ENCODE measurements at places on chromosomes 5 and 9. TPM values are rescaled to one million over a fixed set of nuclear protein-coding genes. Genes with fewer than 3 reads are reported as not detected.

DNA sequence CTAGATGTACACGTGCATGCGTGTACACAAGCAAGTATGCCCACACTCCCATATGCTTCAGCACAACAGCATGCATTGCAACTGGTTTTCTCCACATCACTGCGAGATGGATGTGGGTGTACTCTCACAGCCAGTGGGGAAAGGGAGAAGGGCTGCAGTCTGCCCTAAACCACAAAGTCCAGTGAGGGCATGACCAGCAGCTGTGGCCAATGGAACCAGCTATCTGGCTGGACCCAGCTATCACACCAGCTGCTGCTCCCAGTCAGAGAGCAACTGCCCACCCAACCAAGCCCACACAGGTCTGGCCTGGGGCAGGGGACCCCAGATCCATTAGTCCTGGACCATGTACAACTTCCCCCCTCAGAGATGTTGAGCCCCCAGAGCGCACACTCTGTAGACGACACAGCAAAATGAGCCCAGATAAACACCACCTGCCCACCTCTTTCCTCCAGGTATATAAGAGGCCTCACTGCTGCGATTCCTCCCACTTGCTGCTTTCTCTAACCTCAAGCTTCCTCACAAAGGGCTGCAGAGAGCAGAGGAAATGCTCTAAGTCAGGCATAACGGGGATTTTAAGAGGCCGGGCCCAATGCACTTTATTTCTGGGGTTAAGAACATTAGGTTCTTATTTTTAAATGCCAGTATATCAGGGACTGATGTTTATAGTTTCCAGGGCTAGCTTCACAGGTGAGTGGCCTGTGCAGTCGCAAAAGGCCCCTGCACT is 39.0 kb downstream of the SHB start:
- peaks cover 3% of the 10 kb centered on the region for H3K4me1 ChIP-seq
- no peaks in the 10 kb centered on the region for H3K36me3 ChIP-seq
- no peak overlapping the region for H3K27ac ChIP-seq

- no peak overlapping the region for H3K4me3 ChIP-seq
- H3K27me3 ChIP-seq = peaks cover 6% of the 10 kb centered on the region
- H3K36me3 ChIP-seq = peaks cover 1% of the 10 kb centered on the region
- no peak for DNase-seq
- H3K4me1 ChIP-seq = no peaks in the 10 kb centered on the region
Observed at GRCh38 chr5:147140558-147140957, 94.3 kb upstream of the STK32A start.

- H3K36me3 ChIP-seq = peaks cover under 1% of the 10 kb centered on the region
- H3K4me1 ChIP-seq = peaks cover 19% of the 10 kb centered on the region
- H3K4me3 ChIP-seq = peak overlapping the region; percentile 74
- peak overlapping the region; percentile 55 for H3K27ac ChIP-seq
Observed at GRCh38 chr9:126860757-126861466, 473 bp downstream of the ZBTB34 start.

- H3K36me3 ChIP-seq = no peaks in the 10 kb centered on the region
- H3K4me1 ChIP-seq = peaks cover 3% of the 10 kb centered on the region
- no peak overlapping the region for H3K27ac ChIP-seq
- H3K4me3 ChIP-seq = no peak overlapping the region
- peaks cover 17% of the 10 kb centered on the region for H3K27me3 ChIP-seq
- DNase-seq = peak; percentile 88
Observed at GRCh38 chr9:121550569-121551512, 51.2 kb upstream of the GGTA1 start.

DNA sequence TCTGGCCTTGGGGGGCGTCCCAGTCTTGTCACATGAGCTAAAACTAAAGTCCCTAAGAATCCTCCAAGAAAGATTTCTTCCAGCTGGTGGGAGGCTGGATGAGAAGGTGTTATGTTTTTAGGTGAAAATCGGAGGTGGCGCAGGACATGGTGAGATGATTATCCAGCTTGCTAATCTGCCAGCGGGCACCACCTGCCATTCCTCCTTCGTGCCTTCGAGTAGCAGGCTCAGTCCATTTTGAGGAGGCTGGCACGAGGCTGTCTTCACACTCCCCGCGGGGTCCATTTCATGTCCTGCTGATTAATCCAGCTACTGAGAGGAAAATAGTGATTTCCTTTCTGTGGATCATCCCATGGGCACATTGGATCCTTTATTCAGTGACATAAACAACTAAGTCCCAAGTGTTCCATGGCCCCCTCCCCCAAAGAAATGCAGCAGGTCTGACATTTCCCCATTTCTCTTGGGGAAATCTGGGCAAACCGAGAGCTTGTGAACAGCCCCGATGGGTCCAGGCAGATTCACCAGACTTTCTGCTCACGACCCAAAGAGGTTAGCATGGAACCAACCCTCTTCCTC is 38.2 kb upstream of the EXOC3 start:
- DNase-seq = no peak
- H3K27me3 ChIP-seq = peaks cover 16% of the 10 kb centered on the region
- H3K4me1 ChIP-seq = peaks cover 18% of the 10 kb centered on the region

DNA sequence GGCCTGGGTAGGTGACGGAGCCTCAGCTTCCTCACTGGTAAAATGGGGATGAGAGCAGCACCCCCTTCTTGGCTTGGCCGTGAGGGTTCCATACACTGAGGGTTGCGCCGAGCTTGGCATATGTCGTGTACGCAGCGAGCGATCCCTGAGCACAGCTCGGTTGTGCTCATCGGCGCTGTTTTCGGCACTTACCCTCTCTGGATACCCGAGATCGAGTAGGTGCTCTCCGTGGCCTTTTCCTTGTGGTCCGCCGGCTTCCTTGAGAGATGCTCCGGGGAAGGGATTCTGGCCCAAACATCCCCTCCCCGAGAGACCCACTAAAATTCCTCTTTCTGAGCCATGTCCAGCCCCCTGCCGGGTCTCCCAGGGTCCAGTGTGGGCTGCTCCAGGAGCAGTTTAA is 40.0 kb upstream of the HMCN2 start:
- no peak for DNase-seq
- peaks cover 18% of the 10 kb centered on the region for H3K36me3 ChIP-seq
- H3K27me3 ChIP-seq = no peaks in the 10 kb centered on the region
- H3K4me3 ChIP-seq = no peak overlapping the region

GRCh38 chr5:137743031-137743640 is 7.2 kb upstream of the KLHL3 start:
- no peak overlapping the region for H3K27ac ChIP-seq
- H3K4me1 ChIP-seq = peaks cover 16% of the 10 kb centered on the region
- no peaks in the 10 kb centered on the region for H3K27me3 ChIP-seq
- H3K36me3 ChIP-seq = peaks cover under 1% of the 10 kb centered on the region
- H3K4me3 ChIP-seq = no peak overlapping the region

- H3K4me1 ChIP-seq = no peaks in the 10 kb centered on the region
- peaks cover 8% of the 10 kb centered on the region for H3K36me3 ChIP-seq
- no peak overlapping the region for H3K27ac ChIP-seq
- no peak overlapping the region for H3K4me3 ChIP-seq
- H3K27me3 ChIP-seq = no peaks in the 10 kb centered on the region
Observed at GRCh38 chr5:34047143-34047542, 4.1 kb upstream of the C1QTNF3 start.

The HOMER1 gene
- 11.1 TPM for total RNA-seq

The NEUROG1 gene
- total RNA-seq = not detected

DNA sequence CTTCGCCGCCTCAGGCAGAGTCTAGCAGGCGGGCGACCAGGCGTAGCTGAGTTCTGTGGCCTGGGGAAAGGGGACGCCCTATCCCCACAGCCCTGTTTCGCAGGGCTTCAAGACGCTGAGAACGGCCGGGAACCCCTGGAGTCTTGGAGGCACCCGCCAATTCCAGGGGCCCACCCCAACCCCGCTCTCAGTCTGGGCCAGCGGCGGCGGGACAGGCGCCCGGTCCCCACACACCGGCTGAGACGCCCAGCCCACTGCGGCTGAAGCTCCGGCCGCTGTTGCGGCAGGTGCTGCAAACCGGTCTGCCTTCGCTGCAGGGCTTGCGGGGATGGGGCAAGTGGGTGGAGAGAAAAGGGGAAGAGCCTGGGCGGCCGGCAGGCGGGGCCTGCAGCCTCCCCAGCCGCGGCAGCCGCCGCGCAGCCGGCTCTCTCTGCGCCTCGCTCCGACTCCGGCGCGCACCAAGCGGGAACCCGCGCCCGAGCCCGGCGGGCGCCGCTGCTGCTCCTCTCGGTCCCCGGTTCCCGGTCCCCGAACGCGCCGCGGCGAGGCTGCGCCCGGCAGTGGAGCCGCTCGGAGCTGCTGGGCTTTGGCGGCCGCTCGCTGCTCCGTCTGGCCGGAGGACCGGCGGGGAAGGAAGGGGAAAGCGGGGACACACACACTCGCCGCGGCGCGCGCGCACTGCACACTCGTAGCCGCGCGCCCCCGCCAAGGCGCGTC is at the start of gene PIP5K1B:
PIP5K1B (plus strand) TSS at position 427 of the 717 bp plus-strand sequence. CDS start 117,375 bp downstream, outside the sequence.
- H3K4me3 ChIP-seq = peak within 1 kb of the TSS; percentile 76
- peak; percentile 78 for DNase-seq
- peaks cover 64% of the 10 kb centered on the region for H3K27me3 ChIP-seq
- H3K4me1 ChIP-seq = peaks cover 18% of the 10 kb centered on the region
- H3K36me3 ChIP-seq = no peaks in the 10 kb centered on the region

DNA sequence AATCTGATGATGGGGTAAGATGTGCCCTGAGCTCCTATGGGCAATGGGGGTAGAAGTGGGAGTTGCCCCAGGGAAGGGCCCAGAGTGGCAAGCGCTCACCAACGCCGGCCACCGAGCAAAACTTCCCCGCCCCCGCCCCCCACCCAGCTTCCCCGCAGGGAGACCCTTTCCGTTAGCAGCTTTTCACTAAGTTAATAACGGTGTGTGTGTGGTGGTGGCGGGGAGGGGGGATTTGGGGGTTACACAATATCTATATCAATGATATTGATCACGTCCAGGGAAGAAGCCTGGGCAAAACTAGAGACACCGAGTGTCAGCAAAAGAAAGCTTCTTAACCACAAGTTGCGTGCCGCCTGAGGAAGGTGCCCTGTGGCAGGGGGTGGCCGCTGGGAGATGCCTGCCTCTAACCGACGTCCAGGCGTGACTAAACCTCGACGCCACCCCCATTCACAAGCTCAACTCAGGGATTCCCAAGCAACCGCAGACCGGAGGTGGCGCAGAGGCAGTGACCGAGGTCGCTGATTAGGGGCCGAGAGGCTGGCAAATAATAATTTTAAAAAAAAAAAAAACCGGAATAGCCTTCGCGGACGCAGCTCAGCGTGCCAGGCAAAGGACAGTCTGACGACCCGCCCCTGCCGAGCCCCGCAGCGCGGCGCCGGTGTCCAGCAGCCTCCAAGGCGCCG is 222.6 kb downstream of the MEF2C start:
- DNase-seq = peak; percentile 37
- H3K36me3 ChIP-seq = no peaks in the 10 kb centered on the region
- peaks cover 49% of the 10 kb centered on the region for H3K27me3 ChIP-seq
- H3K4me1 ChIP-seq = peaks cover 9% of the 10 kb centered on the region
- H3K4me3 ChIP-seq = peak overlapping the region; percentile 43

GRCh38 chr5:36178524-36178890 is 26.6 kb downstream of the SKP2 start:
- H3K4me1 ChIP-seq = peaks cover 2% of the 10 kb centered on the region
- no peaks in the 10 kb centered on the region for H3K27me3 ChIP-seq
- no peak overlapping the region for H3K4me3 ChIP-seq
- no peak overlapping the region for H3K27ac ChIP-seq

The OGN gene
- not detected for total RNA-seq

The RLN1 gene
- total RNA-seq = 1.6 TPM

DNA sequence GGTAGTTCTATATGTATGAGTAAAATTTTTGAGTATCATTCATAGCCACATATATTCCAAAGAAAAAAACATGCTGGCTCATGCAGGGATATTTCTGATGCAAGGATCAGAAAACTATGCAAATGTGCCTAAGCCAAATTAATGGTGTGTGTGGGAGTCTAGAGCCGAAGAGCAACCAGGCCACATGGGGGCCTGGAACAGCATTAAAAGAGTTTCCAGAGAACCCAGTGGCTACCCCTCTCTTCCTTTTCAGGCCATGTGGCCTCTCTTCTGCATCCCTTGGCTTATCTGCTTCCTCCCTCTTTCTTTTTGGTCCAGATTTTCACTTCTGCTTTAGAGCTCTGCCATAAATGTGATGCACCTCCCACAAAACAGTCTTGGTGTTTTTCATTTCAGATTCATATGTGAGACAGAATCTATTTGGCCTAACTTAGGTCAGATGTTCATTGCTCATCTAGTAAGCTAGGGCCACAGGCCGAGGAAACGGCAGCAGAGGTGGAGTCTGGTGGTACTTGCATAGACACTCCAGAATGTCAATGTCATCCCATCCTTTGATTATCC is 300.0 kb downstream of the SH3GL2 start:
- no peak overlapping the region for H3K4me3 ChIP-seq
- DNase-seq = no peak
- H3K27me3 ChIP-seq = no peaks in the 10 kb centered on the region
- no peaks in the 10 kb centered on the region for H3K4me1 ChIP-seq
- H3K27ac ChIP-seq = no peak overlapping the region

- H3K4me3 ChIP-seq = no peak overlapping the region
- peaks cover 6% of the 10 kb centered on the region for H3K27me3 ChIP-seq
Observed at GRCh38 chr5:137206030-137206715, 293.0 kb downstream of the SPOCK1 start.

The PCDHB4 gene
- total RNA-seq = not detected

The PCDHGB4 gene
- 0.09 TPM for total RNA-seq

DNA sequence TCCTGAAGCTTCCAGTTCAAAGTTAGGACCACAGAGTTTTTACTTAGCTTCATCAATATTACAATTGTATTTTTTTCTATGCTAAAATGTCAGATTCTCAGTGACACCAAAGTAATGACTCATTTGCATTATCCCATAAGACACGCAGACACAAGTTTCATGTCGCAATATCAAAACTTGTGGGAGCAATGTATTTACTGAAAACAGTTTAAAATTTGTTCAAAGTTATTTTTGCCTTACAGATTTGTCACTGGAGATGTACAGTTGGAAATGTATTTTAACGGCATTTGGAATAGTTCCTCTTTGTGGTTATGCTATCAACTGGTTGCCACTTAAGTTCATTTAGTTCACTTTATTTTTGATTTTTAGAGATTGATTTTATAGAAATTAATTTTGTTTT is 36.2 kb upstream of the DAP start:
- peaks cover 17% of the 10 kb centered on the region for H3K27me3 ChIP-seq
- no peak for DNase-seq
- H3K36me3 ChIP-seq = no peaks in the 10 kb centered on the region
- H3K27ac ChIP-seq = no peak overlapping the region
- H3K4me1 ChIP-seq = peaks cover 4% of the 10 kb centered on the region

The MYO10 gene
- total RNA-seq = 0.23 TPM

The RALGPS1 gene
- total RNA-seq = 1.2 TPM

GRCh38 chr9:16171911-16172310 is 619.1 kb downstream of the CCDC171 start:
- no peaks in the 10 kb centered on the region for H3K4me1 ChIP-seq
- DNase-seq = no peak
- no peaks in the 10 kb centered on the region for H3K27me3 ChIP-seq
- H3K27ac ChIP-seq = no peak overlapping the region
- H3K4me3 ChIP-seq = no peak overlapping the region

DNA sequence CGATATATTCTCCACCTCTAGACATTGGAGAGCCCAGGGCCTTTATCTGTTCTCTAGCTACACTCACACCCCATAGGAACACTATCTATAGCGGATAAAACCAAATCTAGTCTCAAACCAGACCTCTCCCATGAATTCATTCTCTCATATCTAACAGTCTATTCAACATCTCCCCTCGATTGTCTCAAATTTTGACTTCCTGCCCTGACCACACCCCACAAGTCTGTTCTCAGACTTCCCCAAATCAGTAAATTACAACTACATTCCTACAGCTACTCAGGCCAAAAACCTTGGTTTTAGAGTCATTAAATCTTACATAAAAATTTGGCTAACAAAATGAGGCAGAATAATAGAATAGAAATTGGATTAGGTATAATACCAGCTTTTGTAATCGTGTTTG is 12.5 kb upstream of the SLC1A3 start:
- H3K4me3 ChIP-seq = no peak overlapping the region
- H3K27ac ChIP-seq = no peak overlapping the region
- H3K36me3 ChIP-seq = no peaks in the 10 kb centered on the region
- DNase-seq = no peak

The PCA3 gene
- total RNA-seq = not detected

All from activated CD4-positive, alpha-beta T cell treated with anti-CD3 and anti-CD28 coated beads for 36 hours (primary cell).